ENCODE measurements at places on chromosomes 16 and 17.
A peak's percentile ranks its signal among the peaks of the same experiment; 100 is the strongest.

- H3K36me3 ChIP-seq: no peaks in the 10 kb centered on the region
- no peak overlapping the region for H3K27ac ChIP-seq
- H3K27me3 ChIP-seq: no peaks in the 10 kb centered on the region
- H3K4me3 ChIP-seq: no peak overlapping the region
- DNase-seq: no peak
- H3K4me1 ChIP-seq: peaks cover 21% of the 10 kb centered on the region
Observed at GRCh38 chr16:8959921-8960787, 3.6 kb downstream of the USP7 start.

DNA sequence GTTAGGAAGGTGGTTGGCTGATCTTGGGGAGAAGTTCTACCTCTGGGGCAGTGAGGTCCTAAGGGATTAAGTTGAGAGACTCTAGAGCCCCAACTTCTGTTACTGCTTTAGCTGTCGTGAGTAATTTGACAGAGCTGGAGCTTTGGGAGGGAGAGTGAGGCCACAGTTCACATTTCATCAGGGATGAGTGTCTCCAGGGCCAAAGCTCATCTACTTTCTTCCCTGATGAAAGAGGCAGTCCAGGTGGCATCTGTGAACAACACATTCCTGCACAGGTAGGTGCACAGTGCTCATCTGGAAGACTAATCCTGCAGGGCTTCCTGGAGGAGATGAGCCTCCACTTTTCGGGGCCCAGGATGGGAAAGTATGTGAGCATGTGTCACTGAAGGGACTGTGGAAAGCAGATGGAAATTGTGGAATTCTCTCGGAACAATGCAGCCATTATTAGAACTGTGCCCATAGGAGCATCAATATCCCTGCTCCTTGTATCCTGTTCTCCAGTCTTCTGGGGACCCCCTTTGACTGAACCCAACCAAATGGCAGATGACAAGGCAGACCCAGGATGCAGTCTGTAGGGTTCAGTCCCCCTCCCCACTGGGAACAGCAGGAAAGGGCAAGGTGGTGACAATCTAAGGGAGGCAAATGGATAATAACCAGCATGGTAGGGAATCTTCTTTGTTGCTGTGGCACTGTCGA is 9.0 kb downstream of the DYNLL2 start:
- no peak overlapping the region for H3K4me3 ChIP-seq
- peaks cover 4% of the 10 kb centered on the region for H3K36me3 ChIP-seq
- H3K27me3 ChIP-seq: no peaks in the 10 kb centered on the region

GRCh38 chr16:8168016-8168415 is 422.3 kb downstream of the TMEM114 start:
- no peak for DNase-seq
- no peak overlapping the region for H3K27ac ChIP-seq
- no peaks in the 10 kb centered on the region for H3K4me1 ChIP-seq
- no peaks in the 10 kb centered on the region for H3K27me3 ChIP-seq
- H3K36me3 ChIP-seq: no peaks in the 10 kb centered on the region

- H3K27ac ChIP-seq: no peak overlapping the region
- no peaks in the 10 kb centered on the region for H3K27me3 ChIP-seq
- no peaks in the 10 kb centered on the region for H3K4me1 ChIP-seq
- DNase-seq: no peak
- H3K4me3 ChIP-seq: no peak overlapping the region
Observed at GRCh38 chr16:85037050-85037410, 9.4 kb downstream of the KIAA0513 start.

DNA sequence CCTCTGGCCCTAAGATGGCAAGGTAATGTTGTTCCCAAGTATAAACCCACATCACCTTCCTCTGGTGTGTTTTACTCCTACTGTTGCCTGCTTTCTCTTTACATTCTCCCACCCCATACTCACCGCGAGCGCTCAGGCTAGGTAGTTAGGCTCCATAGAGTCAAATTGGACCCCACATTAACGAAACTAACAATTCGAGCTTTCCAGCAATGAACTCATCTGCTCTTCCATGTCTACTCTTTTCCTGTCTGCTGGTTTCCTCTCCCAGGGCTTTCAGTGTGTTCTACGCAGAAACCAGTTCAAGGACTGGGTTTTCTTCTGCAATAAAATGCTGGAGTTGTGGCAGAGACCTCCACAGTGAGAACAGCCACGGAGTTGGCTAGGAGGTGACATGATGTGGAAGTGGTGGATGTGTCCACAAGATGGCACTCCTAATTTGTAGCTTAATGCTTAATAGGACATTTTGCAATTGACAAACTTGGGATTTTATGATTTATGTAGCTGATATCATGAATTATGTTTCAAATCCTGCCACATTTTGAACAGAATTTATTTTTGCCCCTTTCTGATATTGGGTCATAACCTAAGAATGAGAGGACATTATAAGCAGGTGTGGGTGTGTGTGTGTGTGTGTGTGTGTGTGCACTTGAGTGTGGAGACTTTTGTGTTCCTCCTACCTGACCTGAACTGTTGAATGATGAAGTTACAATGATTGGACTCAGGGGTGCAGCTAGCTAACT is 2.2 kb upstream of the UQCRC2 start:
- no peak overlapping the region for H3K4me3 ChIP-seq
- no peak overlapping the region for H3K27ac ChIP-seq
- DNase-seq: no peak
- H3K4me1 ChIP-seq: peaks cover 12% of the 10 kb centered on the region
- no peaks in the 10 kb centered on the region for H3K36me3 ChIP-seq

- no peak overlapping the region for H3K4me3 ChIP-seq
- no peaks in the 10 kb centered on the region for H3K27me3 ChIP-seq
- H3K27ac ChIP-seq: no peak overlapping the region
Observed at GRCh38 chr16:57469046-57469445, 6.6 kb downstream of the POLR2C start.

GRCh38 chr16:78894886-78895285 is 705.7 kb downstream of the MAF start:
- no peaks in the 10 kb centered on the region for H3K27me3 ChIP-seq
- H3K27ac ChIP-seq: no peak overlapping the region
- no peaks in the 10 kb centered on the region for H3K4me1 ChIP-seq
- no peaks in the 10 kb centered on the region for H3K36me3 ChIP-seq
- no peak overlapping the region for H3K4me3 ChIP-seq
- DNase-seq: peak; percentile 34

Measured in prostate gland (tissue), 2 donors.